GM04504 (cell line): ENCODE measurements at places on chromosomes 13 and 19.

DNA sequence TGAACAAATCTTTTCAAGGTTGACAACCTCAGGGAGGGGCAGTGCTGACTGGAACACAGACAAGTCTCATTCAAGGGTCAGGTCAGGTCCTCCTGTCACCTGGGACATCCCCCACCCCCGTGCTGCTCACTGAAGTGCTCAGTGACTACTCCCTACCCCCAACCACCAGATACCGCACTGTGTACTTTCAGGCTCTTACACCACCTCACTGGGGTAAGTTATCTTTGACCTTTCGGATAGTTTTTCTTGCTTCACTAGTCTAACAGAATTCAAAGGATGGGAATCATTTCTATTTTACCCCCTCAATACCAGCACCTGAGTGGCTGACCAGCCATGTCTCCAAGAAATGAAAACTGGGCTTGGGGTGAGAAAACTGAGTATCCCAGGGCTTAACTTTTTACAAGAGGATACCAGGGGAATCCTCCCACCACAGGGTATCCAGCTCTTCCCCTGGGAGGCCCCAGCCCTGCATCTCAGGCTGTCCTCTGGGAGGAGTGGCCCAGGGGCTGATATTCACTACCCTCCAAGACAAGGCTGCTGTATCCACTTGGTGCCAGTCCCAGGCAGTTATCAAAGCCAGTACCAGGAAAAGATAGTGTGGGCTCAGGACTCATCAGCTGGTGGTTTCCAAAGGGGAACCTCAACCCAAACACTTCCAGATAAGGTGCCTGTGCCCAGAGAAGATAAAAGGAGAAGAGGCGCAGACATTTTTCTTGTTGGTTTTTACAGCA is 2.1 kb downstream of the ZNF563 start:
- no peak for DNase-seq

DNA sequence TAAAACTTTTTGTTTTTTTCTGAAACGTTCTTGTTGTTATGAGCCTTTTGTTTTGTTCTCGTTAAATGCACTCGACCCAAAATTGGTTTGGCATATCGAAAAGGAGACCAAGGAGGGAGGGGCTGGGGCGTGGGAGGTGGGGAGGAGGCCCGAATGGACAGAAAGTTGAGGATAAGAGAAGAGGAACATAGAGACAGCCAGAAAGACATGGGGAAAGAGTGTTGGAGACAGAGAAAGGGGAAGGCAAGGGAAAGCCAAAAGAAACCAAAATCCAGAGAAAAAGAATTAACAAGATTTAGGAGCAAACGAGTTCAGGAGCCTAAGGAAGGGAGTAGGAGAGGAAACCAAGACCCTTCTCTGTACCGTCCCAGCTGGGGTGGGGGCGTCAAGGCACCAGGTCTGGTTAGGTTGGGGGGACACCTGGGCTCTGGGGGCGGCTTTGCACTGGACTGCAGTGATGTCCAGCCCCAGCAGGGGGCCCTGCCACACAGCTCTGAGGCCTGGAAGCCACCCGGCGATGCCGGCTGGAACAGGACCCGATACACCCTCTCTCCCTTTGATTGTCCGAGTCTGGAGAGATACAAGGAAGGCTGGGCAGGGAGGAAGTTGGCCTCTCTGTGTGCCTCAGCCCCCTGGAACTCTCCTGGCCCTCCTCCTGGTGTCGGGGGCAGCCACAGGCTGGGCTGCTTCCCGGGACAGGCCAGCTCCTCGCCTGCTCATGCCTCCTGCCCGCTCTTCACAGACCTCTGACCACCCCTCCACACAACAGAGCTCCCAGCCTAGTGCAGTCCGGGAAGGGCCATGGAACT is 11.6 kb upstream of the ASF1B start:
- peak; percentile 43 for DNase-seq

DNA sequence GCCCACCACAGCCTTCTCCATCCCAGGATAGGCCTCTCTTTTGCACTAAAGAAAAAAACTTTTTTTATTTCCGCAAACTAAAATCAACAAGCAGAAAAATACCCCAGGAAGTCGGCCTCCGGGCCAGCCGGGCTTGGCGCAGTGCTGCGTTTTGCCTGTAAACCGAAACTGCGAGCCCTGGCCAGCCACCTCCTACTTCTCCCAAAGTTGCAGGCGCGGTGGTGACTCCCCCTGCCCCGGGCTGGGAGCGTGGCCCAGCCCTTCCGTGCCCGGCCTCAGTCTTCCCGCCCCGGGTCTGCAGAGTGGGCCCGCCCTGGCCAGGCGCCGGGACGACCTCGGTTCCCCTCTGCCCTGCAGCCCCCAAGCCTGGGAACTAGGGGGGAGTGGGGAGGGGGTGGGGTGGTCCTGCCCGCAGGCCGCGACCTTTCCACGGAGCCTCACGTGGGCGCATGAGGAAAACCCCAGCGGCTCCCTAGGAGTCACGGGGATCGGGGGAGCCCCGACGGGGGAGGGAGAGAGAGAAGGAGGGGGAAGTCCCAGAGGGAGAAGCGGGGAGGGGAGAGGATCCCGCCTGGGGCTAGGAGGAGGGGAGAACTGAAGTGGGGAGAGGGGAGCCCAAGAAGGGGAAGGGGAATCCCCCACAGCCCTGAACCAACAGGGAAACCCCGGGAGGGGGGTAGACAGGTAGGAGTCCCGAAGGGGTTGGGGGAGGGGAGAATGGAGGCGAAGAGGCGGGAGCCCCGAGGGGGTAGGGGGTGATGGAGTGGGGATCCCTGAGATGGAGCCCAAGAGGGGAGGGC is 3.0 kb downstream of the GADD45B start:
- DNase-seq, result peak; percentile 51

- DNase-seq, result no peak
Observed at GRCh38 chr13:112057736-112058518, 9.0 kb upstream of the SOX1 start.

GRCh38 chr19:1780272-1780958 is 27.1 kb downstream of the ONECUT3 start:
- DNase-seq, result no peak

DNA sequence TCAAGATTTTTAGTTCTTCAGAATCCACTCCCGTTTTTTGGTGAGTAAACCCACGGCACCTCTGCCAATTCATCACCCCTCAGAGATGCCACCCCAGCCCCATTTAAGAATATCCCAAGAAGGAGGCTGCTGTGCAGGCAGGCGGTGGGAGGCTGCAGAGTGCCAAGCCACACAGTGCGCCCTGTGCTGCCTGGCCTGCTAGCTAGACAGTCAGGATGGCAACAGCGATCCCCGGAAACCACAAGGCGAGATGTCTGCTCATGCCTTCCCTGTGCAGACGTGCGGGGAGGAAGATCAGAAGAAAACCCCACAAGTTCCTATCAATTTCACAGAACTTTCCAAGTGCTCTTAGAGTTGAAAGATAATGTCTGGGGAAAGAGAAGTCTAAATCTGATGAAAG is 64.8 kb upstream of the GPR183 start:
- DNase-seq, result no peak

- DNase-seq, result no peak
Observed at GRCh38 chr19:53881482-53882390, at the start of gene PRKCG. Gene PRKCG, plus strand, starts transcription at chr19:53882197. Its CDS starts 298 bp downstream, at chr19:53882495.

DNA sequence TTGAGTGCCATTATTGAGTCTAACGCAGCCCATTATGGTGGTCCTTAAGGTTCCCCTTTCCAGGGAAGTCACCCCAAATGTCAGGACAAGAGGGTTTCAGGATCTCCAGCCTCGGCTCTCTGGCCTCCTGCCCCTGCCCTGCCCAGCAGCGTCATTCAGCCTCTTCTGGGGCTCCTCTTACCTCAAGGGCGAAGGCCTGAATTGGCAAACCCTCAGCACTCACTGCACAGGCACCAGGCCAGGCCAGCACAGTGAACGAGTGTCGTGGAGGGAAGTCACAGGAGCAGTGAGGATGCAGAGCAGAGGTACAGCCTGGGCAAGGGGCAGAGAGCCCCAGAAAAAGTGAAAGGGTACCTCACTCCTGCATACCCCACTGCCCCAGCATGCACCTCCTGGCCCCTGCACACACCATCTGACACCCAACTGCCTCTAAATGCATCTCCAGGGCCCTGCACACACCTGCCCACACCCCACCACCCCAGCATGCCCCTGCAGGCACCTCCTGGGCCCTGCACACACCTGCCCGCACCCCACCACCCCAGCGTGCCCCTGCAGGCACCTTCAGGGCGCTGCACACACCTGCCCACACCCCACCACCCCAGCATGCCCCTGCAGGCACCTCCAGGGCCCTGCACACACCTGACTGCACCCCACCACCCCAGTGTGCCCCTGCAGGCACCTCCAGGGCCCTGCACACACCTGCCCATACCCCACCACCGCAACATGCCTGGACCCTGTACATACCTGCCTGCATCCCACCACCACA is 19.8 kb downstream of the SLC25A42 start:
- no peak for DNase-seq

DNA sequence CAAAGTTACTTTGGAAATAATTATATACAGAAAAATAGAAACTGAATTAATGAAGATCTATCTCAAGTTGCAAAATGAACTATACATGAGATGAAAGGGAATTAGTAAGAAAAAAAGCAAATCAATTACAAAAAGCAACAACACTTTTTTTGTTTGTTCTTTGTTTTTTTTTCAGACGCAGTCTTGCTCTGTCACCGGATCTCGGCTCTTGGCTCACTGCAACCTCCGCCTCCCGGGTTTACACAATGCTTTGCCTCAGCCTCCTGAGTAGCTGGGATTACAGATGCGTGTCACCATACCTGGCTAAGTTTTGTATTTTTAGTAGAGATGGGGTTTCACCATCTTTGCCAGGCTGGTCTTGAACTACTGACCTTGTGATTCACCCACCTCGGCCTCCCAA is 2.2 kb downstream of the ZNF415 start:
- DNase-seq, result no peak

DNA sequence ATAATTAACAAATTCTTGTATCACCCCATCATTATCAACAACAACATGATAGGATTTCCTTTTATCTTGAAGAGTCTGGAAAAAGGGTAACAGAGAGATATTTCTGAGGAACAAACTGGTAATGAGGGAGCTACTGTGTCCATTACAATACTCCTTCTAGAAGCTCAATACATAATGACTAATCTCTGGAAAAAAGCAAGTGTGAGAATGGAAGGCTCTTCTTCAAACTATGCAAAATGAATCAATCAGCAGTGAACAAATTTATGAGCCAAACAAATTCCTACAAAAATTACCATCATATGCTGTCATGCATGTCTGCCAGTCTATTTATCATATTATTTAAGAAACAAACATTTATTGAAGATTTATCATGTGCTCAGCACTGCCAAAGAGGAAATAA is 30.0 kb upstream of the USPL1 start:
- no peak for DNase-seq

DNA sequence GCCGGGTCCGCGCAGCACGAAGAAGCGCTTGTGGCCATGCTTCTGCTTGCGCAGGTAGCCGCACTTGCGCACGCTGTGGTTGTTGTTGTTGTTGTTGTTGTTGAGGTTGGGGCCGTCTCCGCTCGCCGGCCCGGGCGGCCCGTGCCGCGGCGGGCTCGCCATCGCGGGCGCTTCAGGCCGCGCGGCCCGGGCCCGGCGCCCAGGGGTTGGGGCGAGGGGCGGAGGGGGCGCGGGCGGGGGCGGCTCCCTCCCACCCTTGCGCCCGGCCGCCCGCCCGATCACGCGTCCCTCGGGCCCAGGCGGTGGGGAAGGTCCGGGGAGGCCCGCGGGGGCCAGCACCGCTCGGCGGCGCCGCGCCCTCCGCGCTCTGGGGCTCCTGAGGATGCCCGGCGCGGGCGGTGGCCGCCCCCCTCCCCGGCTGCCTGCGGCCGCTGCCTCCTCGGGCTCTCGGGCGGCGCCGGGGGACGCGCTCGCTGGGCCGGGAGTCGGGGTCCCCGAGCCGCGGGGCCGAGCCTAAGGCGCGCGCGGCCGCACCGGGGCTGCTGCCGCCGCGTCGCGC is 412 bp downstream of the IRS2 start:
- no peak for DNase-seq

DNA sequence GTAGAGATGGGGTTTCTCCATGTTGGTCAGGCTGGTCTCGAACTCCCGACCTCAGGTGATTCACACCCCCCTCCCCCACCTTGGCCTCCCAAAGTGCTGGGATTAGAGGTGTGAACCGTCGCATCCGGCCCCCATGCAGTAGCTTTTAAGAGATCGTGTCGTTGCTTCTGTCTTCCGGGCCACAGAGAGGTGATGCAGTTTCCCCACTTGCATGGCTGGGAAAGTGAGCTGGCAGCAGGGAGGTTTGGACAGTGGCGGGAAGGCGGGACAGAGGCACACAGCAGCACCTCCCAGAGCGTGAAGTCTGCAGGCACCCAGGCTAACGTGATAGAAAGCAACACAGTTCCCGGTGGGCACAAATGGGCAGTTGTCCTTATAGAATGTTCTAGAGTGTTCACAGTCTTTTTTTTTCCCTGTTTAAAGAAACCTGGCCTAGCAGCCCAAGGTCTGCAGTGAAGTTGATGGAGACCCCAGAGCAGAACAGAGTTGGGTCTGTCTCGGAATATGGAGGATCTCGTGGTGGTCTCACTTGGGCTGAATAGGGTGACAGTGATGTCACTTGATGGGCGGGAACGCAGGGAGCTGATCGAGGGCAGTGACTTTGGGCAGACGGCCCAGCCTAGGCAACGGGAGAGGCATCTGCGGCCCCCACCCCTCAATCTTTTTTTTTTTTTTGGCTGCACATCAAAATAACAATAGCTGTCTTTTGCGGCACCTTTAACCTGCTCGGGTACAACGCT is 4.9 kb downstream of the UHRF1 start:
- DNase-seq, result no peak

DNA sequence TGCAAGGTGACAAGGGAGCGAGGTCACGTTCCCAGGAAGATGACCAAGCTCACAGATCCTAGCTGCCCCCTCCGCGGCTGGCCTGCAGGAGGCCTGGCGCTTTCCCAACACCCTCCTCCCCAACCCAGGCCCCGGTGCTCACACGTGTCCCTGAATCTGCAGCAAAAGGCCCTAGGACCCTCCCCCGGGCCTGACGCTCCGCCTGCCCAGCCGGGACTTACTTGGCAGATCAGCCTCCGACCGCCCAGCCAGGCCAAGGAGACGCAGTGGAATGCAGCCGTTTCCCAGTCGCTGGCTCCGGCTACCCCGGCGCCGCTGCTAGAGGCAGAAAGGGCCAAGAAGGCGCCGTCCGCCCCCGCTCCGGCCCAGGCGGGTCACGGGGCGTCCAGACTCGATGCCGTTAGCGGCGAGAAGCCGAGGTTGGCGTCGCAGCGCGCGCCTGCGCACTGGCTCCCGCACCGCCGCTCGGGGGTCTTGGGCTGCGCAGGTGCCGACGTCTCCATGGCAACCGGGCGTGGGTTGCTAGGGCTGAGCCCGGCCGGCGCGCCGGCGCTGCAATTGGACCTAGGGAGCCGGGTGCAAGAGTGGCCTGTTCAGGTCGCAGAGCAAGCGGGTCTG is at the start of gene PNMA8A:
TSS of gene PNMA8A (minus strand) at position 448 of the 618 bp plus-strand sequence. CDS start 528 bp downstream, outside the sequence.
- no peak for DNase-seq

- no peak for DNase-seq
Observed at GRCh38 chr19:3573162-3573857, 566 bp downstream of the HMG20B start.

DNA sequence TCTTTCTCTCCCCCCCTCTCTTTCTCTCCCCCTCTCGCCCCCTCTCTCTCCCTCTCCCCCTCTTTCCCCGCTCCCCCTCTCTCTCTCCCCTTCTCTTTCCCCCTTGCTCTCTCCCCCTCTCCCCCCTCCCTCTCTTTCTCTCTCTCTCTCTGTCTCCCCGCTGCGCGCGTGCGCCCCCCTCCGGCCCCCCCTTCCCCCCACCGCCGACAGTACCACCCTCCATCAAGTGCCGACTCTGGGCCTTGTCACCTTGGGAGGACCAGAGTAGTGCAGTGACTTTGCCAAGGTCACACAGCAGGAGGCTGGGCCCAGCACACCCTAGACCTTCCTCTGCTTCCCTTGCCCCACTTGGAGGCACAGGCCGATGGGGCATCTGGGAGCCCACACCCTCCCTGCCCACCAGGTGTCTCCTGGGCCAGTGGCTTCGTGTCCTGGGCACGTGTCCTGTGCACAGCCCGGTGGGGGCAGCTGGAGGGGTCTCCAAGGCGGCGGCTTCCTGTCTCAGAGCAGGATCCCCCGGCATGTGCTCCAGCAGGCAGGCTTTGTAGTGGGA is 121.6 kb downstream of the KDM4B start:
- no peak for DNase-seq
